Activated naive CD8-positive, alpha-beta T cell treated with anti-CD3 and anti-CD28 coated beads, Interleukin-2, amount 10 ng/mL, durations not matched to agents 7 days and 5 days (primary cell): ENCODE measurements at places on chromosomes 12 and 14. TPM values are rescaled to one million over a fixed set of nuclear protein-coding genes. Genes with fewer than 3 reads are reported as not detected.

GRCh38 chr12:51692016-51692415, 101.0 kb downstream of the SCN8A start:
- peaks cover 6% of the 10 kb centered on the region for H3K4me1 ChIP-seq
- H3K4me3 ChIP-seq, result no peak overlapping the region
- H3K36me3 ChIP-seq, result no peaks in the 10 kb centered on the region
- no peak overlapping the region for H3K27ac ChIP-seq
- H3K27me3 ChIP-seq, result no peaks in the 10 kb centered on the region
- no peak for DNase-seq

GRCh38 chr12:103852498-103852997, 11.5 kb upstream of the NT5DC3 start:
- H3K4me1 ChIP-seq, result no peaks in the 10 kb centered on the region
- no peak overlapping the region for H3K27ac ChIP-seq

LTA4H gene
- 50.7 TPM for total RNA-seq

DNA sequence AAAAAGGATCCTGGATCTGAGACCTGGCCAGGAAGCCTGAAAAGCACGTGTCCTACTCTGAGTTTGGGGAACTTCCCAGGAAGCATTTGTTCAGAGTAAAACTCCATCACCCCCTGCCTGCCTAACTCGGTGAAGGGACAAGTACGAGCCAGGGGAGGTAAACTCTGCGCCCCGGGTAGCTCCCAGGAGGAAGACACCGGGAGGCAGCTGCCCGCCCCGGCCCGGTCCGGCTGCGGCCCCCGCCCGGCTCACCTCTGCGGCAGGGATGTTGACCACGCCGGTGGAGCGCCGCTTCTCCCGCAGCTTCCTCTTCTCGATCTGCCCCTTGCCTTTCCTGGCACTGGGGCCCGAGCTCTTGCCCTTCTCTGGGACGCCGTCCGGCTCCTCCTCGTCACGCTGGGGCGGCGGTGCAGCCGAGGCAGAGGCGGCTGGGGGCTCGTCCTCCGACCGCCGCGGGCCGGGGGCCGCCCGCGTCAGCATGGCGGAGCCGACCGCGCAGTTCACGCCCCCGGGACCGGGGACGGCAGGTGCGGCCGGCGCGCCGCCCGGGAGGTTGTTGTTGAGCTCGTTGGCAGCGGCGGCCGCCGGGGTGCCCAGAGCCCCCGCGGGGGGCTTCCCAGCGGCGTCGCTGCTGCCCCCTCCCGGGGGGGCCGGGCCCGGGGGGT, 1.2 kb downstream of the PAWR start:
- H3K27ac ChIP-seq, result peak overlapping the region; percentile 51
- no peaks in the 10 kb centered on the region for H3K36me3 ChIP-seq
- H3K4me3 ChIP-seq, result peak overlapping the region; percentile 86
- DNase-seq, result peak; percentile 49
- H3K27me3 ChIP-seq, result peaks cover 60% of the 10 kb centered on the region
- H3K4me1 ChIP-seq, result peaks cover 11% of the 10 kb centered on the region

DNA sequence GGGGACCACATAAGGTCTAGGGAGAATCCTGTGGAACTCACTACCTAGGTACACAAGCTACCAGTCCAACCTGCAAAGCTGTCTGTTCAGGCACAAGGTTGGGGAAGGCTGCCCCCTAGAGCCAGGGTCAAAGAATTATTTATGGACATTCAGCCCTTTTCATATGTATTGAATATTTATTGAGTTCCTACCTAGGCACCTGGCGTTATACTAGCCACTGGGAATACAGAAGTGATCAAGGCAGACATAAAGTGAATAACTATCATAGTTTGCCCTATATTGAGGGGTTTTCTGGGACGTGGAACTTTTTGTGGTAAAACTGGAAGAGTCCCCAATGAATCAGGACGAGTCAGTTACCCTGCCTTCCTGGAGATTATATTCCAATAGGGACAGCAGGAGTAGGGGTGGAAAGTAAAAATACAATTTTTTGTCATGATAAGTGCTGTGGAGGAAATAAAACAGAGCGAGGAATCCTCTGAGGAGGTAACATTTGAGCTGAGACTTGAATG, 5.8 kb upstream of the SLC48A1 start:
- H3K4me3 ChIP-seq, result peak overlapping the region; percentile 65
- no peaks in the 10 kb centered on the region for H3K36me3 ChIP-seq
- no peak overlapping the region for H3K27ac ChIP-seq
- H3K4me1 ChIP-seq, result peaks cover 27% of the 10 kb centered on the region

GRCh38 chr12:57118711-57119271, 7.6 kb upstream of the STAT6 start:
- DNase-seq, result no peak
- peaks cover 2% of the 10 kb centered on the region for H3K36me3 ChIP-seq
- peaks cover under 1% of the 10 kb centered on the region for H3K27me3 ChIP-seq

DNA sequence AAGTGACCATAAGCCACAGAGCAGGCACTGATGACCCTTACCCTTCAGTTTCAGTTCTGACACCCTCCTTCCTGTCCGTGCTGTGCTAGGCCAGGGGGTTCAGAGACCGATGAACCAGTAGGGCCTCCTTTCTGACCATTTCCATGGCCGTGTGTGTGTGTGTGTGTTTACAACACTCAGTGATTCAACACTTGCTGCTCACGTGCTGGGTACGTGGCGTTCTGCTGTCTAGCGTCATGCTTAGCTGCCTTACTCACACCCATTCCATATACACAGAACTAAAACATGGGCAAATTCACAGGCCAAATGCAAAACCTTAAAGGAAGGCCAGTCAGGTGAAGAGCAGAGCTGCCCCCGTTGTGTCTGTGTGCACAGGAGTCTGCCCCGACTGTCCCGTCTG, 67.5 kb downstream of the DNAH10 start:
- peaks cover 17% of the 10 kb centered on the region for H3K27me3 ChIP-seq
- H3K4me3 ChIP-seq, result no peak overlapping the region
- no peak for DNase-seq

GRCh38 chr14:68135566-68135965, 316.0 kb downstream of the RAD51B start:
- DNase-seq, result no peak
- H3K4me3 ChIP-seq, result no peak overlapping the region
- H3K36me3 ChIP-seq, result peaks cover 7% of the 10 kb centered on the region
- H3K27ac ChIP-seq, result no peak overlapping the region
- H3K27me3 ChIP-seq, result no peaks in the 10 kb centered on the region

DNA sequence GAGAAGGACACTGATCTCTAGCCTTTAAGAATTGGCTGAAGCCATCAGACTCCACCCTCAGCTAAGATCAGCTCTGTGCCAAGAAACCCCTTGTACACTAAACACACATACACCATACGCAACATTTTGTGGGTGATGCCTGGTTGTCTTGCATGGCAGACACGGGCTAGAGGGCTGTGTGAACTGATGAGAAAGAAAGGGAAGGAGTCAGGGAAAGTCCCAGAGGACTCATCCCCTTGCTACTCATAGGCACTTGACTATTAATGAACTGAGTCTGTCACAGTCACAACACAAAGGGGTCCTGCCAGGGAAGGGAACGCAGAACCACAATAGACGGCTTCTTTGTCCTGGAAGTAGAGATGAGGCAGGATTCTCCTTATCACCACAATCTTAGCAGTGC, 80.8 kb downstream of the EMP1 start:
- H3K27me3 ChIP-seq, result peaks cover 33% of the 10 kb centered on the region
- no peak overlapping the region for H3K4me3 ChIP-seq
- H3K4me1 ChIP-seq, result peaks cover 5% of the 10 kb centered on the region
- no peak overlapping the region for H3K27ac ChIP-seq

DNA sequence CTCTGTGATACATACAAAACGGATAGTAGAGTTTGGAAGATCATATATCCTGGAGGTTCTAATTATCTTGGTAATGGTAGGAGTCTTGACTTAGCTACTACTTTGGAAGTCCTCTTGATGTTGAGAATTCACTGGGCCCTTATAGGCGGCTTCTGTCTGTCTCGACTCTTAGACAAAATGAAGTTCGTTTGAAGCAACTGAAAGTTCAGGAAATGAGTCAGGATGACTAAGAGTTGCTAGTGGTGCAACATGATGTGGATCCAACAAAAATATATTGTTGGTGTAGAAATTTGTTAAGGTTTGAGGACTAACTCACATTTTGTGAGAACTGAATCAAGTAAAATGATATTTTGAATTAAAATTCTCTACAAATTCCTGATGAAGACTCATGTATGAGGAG, 272.7 kb downstream of the AEBP2 start:
- H3K4me3 ChIP-seq, result no peak overlapping the region
- DNase-seq, result no peak
- no peaks in the 10 kb centered on the region for H3K36me3 ChIP-seq
- no peak overlapping the region for H3K27ac ChIP-seq
- H3K4me1 ChIP-seq, result peaks cover 4% of the 10 kb centered on the region

ABCD2 gene
- total RNA-seq, result 30.8 TPM
